RWPE1 (cell line): ENCODE measurements at places on chromosomes 3 and 15.

- DNase-seq = no peak
Measured at GRCh38 chr3:145971186-145971585, 189.8 kb downstream of the PLOD2 start.

DNA sequence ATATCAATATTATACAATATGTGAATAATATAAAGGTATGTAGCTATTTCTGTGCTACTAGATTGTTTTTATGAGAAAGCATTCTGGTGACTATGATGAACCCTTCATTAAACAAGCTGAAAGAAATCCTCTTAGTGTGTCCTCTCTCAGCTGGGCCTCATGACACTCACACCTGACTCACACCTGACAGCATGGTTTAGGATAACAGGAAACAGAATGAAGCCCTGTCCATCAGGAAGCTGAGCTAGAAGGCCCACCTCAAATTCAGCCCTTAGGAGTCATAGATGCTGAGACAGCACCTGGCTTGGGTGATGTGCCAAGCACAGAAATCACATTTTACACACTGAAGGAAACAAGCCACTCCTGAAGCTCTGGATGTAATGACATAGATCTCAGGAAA, 30.8 kb downstream of the CHCHD4 start:
- DNase-seq = no peak

DNA sequence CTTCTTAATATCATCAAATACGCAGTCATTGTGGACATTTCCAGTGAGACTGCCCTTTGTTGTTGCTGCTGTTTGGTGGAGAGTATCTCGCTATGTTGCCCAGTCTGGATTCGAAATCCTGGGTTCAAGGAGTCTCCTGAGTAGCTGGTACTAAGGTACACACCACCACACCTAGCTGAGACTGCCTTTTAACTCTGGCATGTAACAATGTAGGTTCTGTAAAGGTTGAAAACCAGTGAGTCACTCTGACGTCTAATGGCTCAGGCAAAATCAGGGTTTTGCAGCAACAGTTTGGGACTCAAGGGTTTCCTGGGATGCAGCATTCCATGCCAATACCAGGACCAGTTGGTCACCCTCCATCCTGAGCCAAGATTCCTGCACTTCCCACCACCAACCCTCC, 52.2 kb downstream of the AQP9 start:
- peak; percentile 37 for DNase-seq

DNA sequence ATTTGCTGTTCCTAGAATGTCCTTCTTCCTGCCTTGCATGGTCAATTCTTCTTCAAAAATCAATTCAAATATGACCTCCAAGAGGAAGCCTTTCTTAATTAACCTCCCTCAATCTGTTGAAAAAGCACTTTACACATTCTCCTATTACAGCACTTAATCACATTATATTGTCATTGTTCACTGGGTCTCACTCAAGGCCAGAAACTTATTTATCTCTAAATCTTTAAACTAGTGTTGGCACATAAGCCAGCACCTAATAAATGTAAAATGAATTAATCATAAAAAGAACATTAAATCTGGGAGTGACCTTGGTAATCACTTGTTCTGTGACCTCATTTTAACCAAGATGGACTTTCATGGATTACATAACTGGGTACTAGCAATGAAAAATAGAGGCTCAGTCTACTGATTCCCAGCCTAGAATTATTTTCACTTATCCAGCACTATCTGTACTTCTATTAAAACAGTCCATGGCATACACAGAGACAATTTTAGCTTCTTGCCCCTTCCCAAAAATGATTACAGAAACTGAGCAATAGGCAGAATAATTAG, 22.1 kb downstream of the MSL2 start:
- no peak for DNase-seq

GRCh38 chr15:38374556-38374955, 79.4 kb upstream of the FAM98B start:
- DNase-seq = no peak

DNA sequence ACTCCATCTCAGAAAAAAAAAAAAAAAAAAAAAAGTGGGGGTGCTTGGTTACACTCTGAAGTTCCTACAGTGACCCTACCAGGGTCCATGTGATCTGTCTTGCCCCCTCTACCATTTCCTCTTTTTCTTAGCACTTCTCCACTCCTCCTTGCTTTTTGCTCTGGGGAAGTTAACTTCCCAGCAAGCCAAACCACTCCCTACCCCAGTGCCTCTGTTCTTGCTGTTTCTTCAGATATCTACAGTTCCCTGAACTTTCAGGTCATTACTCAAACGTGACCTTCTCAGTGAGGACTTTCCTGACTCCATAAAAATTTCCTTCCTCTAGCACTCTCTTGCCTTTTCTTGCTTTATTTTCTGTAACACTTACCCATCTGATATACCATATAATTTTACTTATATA, 61.1 kb upstream of the GCNT3 start:
- DNase-seq = no peak

- DNase-seq = peak; percentile 51
Measured at GRCh38 chr15:43187544-43188155, 2.4 kb downstream of the CCNDBP1 start.

DNA sequence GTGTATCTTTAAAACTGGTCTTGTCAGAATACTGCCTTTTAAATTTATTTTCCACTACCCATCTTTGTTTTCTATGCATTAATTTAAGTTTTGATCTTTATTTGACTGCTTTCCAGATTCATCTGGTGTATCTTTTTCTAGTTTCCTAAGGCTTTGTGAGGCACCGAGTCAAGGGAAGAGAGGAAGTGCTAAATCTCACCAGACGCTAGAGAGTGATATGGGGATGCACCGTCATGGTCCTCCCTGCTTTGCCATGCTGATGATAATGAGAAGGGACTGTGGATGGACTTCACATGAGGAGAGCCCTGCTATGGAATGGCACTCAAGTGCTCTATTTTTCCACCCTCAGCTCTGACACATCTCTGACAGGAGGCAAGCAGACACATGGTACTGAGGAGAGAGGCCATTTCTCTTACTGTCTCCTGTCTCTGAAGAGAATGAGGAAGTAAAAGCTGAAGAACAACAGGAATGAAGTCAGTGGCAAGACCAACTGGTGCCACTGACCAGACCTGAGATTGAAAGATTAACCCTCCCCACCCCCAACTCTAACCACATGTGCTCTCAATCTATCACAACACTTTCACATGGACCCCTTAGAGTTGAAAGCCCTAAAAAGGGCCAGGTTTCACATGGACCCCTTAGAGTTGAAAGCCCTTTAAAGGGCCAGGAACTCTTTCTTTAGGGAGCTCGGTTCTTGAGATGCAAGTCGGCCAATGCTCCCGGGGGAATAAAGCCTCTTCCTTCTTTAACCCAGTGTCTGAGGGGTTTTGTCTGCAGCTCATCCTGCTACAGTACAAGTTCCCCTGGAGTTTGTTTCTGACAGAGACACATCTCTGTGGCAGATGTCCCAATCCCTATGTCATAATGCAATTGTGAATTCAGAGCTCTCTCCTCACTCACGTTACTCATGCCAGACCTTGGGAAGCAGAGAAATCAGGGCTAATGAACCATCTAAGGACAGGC, at the start of gene IQCF2:
IQCF2 (plus strand) TSS at position 913 of the 963 bp plus-strand sequence. CDS start 52 bp downstream, outside the sequence.
- no peak for DNase-seq

- no peak for DNase-seq
Measured at GRCh38 chr15:75171408-75171807, 30.3 kb upstream of the C15orf39 start.

- peak; percentile 8 for DNase-seq
Measured at GRCh38 chr3:33636125-33636850, 81.8 kb downstream of the CLASP2 start.

GRCh38 chr15:70643783-70644125, 119.6 kb downstream of the UACA start:
- peak; percentile 33 for DNase-seq

DNA sequence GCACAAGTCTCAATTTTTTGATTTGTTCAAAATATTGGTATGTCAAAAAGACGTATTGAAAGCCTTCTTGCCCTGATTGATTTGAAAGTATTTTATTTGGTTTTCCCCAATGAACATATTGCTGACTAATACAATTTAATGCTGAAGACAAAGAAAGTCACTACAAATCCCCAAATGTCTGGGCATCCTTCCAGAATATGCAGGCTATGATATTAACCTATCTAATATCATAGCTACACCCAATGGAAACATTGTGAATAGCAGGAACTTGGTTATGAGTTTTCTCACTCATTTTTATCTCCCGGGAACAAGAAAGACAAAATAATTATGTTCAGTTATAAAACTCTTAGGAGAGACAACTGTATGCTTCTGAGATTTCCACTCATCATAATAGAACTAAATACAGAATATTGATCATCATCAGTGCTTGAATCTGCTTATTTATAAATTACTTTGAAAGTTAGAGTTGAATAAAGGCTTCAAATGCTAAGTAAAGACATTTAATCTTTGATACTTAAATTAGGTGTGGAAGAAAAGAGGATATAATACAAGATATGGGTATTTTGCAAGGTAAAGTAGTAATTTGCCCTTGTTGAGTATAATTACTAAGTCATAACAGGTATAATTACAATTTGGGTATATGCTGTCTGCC, 483.9 kb downstream of the RBMS3 start:
- DNase-seq = peak; percentile 26

GRCh38 chr3:6260551-6261191, 600.2 kb upstream of the GRM7 start:
- DNase-seq = no peak

DNA sequence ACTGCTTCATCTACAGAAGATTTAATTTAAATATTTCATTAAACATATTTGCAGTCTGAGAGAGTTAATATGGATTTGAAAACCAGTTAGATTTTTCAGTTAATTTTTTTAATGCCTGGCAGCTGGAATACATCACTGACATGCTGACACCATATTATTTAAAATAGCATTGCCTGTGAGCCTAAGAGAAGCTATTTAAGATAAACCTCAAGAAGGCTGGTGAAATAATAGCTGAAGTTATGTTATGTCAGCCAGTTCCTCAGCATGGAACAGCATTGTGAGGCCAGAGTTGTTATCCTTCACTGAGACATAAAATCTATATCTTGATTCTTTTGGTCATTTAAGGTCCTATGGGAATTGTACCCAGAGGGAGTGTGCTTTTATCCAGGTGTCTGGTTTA, 705.2 kb downstream of the NAALADL2 start:
- DNase-seq = no peak

DNA sequence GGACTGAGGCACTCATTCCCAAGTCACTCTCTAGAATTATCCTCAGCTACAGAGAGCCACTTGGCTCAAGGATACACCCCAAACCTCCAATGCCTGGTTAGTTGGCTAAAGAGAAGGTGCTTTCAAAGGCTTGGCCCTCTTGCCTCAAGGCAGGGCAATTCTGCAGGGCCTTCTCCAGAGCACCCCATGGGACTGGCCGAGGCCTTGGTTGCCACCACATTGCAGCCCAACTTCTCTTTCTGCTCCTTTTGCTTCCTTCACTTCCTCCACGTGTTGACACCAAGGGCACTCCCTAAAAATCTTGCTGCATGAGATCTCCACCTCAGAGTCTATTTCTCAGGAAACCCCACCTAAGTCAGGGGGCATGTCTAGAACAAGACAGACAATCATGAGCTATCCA, 36.7 kb downstream of the MEGF11 start:
- no peak for DNase-seq

- no peak for DNase-seq
Measured at GRCh38 chr3:191343913-191344312, 13.6 kb upstream of the UTS2B start.

DNA sequence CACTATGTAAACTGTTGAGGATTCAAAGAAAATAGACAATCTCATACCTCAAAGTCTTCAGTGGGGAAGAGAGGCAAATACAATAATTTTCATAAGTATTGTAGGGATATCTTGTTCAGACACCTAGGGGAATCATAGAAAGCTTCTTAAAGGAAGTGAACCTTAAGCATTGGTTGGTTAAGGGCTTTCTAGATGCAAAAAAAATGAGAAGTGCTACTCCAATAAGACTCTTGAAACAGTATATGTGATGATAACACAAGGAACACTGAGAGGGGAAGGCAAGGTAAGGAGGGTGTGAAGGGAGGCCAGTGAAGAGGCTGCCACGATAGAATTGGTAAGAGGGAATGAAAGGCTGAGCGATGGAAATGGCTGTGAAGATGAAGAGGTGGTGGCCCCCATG, 104.1 kb downstream of the TPRG1 start:
- DNase-seq = no peak
